ENCODE measurements at places on chromosomes 4 and X. TPM values are rescaled to one million over a fixed set of nuclear protein-coding genes. Genes with fewer than 3 reads are reported as not detected.

Gene ACE2
- not detected for total RNA-seq

Gene HEPH
- total RNA-seq, result not detected

Gene KLHL2
- 12.5 TPM for total RNA-seq

Gene TEX13B
- not detected for total RNA-seq

Gene TIGD4
- 1.5 TPM for total RNA-seq

Gene DCAF4L1
- 1.1 TPM for total RNA-seq

Gene CENPVL2
- not detected for total RNA-seq

Gene YY2
- total RNA-seq, result 2.3 TPM

Gene SOWAHD
- not detected for total RNA-seq

Gene DKK2
- total RNA-seq, result 0.49 TPM

Gene SLC9B1
- total RNA-seq, result 1.5 TPM

Gene DNAAF6
- not detected for total RNA-seq

Gene FHDC1
- total RNA-seq, result 0.87 TPM

Gene CACNA1F
- not detected for total RNA-seq

Gene ERCC6L
- total RNA-seq, result 5.2 TPM

Gene FGF5
- total RNA-seq, result not detected

Gene SPP1
- total RNA-seq, result 3.7 TPM

Gene PAGE2
- 116 TPM for total RNA-seq

Gene HS6ST2
- total RNA-seq, result 17.4 TPM

Gene EDNRA
- total RNA-seq, result 3.4 TPM

Gene PABPC1L2B
- not detected for total RNA-seq

Gene FAM120C
- total RNA-seq, result 18.8 TPM

Gene SAGE1
- total RNA-seq, result 14.1 TPM

Gene SORCS2
- total RNA-seq, result 0.77 TPM

Gene EVC2
- total RNA-seq, result not detected

Gene AMBN
- not detected for total RNA-seq

Gene FAM47C
- not detected for total RNA-seq

Gene NPNT
- total RNA-seq, result not detected

Gene ZNF711
- 0.90 TPM for total RNA-seq

Gene EPHA5
- total RNA-seq, result 0.13 TPM

Gene VSIG4
- total RNA-seq, result not detected
